ENCODE measurements at places on chromosomes 5 and 9.

DNA sequence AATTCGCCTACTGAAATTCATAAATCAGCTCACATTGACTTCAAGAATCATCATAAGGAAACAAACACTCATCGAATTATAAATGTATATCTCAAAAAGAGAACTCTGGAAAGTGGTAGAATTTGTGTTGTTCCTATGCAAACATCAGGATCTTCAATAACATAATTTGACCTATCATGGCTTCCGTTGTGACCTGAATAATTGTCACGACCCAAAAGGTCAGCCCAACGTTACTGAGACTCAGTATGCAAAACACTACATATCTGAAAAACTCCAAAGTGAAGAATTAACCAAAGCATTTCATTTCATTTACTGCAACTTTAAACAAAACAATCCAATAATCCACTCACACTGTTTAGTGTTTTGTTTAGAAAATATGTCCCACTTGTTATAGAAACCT is 1.2 kb downstream of the RAPGEF6 start:
- DNase-seq: no peak

GRCh38 chr9:21580636-21581378 is 98.7 kb upstream of the IFNE start:
- no peak for DNase-seq

GRCh38 chr5:35031276-35031675 is 16.5 kb downstream of the AGXT2 start:
- no peak for DNase-seq

- DNase-seq: no peak
Measured at GRCh38 chr9:126424511-126424910, 97.9 kb downstream of the MVB12B start.

DNA sequence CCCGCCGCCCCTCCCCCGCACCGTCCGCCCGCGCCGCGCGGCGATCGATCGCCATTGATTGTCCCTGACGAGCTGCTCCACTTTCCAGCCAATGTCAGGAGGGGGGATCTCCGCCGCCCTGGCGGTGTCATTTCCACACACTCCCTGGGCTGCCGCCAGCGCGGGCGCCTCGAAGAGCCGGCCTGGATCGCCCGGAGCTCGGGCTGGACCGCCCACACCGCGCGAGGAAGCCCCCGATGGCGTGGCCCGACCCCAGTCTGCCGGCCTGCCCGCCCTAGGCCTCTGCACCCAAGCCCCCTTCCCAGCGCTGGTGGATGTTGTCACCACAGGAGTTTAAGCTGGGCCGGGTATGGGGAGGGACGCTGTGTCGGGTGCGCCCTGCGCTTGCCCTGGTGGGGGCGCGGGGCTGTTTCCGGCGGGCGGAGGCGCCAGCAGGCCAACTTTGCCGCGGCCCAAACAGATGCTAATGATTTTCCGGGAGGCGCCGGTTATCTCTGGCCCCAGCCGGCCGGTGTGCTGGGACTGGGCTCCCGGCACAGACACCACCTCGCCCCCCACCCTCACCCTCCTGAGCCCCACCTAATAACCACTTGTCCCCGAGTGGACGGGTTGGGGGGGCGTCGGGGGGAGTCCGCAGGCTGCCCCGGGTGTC is 10.6 kb upstream of the CXXC5 start:
- DNase-seq: no peak

DNA sequence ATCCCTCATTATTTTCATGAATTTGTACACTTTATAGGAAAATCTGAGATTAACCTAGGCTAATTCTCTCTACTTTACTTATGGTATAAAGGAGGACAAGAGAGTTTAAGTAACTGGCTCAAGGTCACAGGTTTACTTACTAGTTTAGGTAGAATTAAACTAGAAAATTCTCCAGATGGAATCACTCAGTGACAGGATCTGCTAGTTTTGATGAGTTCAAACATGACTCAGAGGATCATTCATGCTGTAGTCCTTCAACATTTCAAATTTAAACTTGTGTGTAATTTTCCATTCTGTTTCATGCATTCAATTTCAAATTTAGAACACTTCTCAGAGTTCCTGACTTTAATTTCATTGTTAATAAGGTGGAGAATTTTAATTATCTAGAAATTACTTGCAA is 485.7 kb upstream of the TUSC1 start:
- no peak for DNase-seq

- peak; percentile 55 for DNase-seq
Measured at GRCh38 chr5:142065273-142065672, 43.3 kb upstream of the NDFIP1 start.

DNA sequence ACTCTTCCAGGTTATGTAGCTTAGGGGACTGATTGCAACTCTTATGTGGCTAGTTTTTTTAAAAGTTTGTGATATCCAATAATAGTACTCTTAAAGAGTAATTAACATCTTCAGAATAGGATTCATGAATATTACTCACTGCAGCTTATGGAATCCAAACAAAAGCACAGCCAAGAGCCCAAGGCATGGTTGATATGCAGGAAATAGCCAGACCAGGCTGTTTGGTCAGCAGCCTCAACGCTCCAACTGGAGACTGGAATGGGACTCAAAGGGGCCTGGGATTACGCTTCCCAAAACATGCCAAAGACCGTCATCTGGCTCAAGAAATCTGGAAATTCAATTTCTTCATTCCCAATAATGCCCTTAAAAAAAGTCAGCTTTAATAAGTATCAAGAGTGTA is 268.6 kb downstream of the SEC61B start:
- DNase-seq: no peak

- no peak for DNase-seq
Measured at GRCh38 chr9:126275386-126276001, 51.1 kb upstream of the MVB12B start.

GRCh38 chr5:140358738-140359310 is 1.2 kb upstream of the SLC4A9 start:
- no peak for DNase-seq

DNA sequence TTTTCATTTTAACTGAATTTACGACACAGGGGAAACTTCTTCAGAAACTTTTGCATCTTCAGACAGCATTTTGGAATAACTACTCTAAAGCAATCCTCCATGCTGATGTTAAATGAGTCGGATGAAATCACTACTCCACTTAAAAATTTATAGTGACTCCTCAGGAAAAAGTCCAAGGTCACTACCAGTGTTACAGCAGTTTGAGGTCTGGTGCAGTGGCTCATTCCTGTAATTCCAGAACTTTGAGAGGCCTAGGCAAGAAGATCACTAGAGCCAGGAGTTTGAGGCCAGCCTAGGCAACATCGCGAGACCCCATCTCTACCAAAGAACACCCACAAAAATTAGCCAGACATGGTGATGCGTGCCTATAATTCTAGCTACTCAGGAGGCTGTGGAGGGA is 5.9 kb upstream of the GAS1 start:
- DNase-seq: no peak

DNA sequence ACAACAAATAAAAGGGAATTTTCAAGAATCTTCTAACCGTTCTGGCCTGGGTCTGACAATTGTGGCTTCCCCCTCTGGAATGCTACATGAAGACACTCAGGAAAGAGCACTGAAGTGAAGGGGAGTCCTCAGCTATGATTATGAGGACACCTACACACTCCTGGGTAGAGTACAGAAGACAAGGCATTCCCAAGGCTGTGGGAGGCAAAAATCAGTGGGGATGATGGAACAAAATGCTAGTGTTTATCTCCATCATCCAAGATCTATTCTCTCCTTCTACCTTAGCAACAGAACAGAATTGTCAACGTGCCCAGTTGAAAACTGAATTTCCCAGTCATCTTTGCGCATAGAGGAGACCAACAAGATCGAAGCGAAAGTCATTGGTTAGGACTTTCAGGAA is 130.1 kb upstream of the LARP1 start:
- DNase-seq: no peak

DNA sequence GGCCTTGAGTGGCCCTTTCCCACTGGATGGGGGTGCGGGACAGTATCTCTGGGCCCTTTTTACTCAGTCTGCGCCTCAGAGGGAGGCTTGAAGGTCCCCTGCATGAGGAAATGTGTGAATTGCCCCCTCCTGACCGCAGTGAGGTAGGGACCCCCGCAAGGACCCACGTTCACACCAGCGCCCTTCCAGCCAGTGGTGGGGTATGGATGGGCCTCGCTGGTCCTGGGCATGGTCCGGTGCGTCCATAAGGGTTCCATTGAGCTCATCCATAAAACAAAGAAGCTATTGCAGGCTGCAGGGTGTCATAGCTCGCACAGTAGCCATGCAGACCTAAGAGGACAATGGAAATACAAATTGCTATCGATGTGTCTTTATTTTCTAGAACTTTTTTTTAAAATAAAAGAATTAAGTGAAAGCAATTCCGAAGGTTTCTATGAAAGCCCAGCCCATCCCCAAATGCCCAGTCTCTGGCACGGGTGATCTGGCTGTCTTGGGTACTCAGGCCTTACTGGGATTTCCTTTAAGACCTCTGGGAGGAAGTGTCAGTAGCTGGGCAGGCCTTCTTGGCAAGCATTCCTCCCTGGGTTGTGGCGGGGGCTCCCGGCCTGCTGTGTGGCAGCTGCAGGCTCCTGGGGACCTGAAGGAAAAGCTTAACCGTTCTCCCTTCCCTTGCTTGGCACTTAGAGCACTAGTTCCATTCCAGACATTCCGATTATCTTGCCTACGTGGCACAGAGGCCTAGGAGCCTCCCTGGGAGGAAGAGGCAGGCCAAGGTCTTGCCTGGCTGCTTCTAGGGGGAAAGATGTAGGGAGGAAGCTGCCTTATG is 1.5 kb upstream of the SEMA5A start:
- no peak for DNase-seq

DNA sequence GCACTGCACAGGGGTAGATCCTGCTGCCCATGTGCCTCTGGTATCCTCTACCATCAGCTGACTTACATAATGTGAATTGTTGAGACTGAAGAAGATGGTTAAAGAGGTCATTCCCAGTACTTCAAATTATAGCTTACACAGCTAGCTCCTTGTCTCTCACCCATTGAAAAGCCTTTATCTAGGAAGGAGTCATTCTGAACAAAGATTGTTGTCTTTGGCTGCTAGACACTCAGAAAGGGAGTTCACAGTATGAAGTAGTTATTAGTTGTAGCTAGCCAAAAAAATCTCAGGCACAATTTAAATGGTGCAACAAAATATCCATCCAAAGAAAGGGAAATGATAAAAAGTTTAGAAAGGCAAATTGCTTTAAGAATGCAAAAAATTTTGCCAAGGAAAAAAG is 102.0 kb upstream of the NREP start:
- DNase-seq: no peak

- no peak for DNase-seq
Measured at GRCh38 chr9:129857207-129857606, 21.9 kb downstream of the USP20 start.

DNA sequence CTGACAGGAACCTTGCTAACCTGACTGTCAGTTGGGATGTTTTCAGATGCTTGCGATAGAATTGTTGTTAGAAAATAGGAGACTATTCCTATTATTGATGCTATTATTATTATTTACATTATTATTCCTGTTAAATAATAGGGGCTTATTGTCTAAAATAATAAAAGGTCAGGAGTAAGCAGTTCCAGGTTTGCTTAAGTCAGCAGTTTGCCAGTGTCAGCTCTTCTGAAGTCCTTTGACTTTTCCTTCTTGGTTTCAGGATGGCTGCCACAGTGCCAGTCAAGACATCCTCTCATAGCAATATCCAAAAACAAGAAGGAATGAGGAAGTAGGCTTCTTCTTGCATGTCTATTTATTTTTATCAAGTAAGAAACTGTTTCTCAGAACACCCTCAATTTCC is 141.7 kb upstream of the MARCHF11 start:
- no peak for DNase-seq

GRCh38 chr5:151156507-151157420 is 815 bp downstream of the ANXA6 start:
- peak; percentile 21 for DNase-seq

GRCh38 chr9:112819635-112820496 is 69.3 kb downstream of the SNX30 start:
- peak; percentile 26 for DNase-seq

DNA sequence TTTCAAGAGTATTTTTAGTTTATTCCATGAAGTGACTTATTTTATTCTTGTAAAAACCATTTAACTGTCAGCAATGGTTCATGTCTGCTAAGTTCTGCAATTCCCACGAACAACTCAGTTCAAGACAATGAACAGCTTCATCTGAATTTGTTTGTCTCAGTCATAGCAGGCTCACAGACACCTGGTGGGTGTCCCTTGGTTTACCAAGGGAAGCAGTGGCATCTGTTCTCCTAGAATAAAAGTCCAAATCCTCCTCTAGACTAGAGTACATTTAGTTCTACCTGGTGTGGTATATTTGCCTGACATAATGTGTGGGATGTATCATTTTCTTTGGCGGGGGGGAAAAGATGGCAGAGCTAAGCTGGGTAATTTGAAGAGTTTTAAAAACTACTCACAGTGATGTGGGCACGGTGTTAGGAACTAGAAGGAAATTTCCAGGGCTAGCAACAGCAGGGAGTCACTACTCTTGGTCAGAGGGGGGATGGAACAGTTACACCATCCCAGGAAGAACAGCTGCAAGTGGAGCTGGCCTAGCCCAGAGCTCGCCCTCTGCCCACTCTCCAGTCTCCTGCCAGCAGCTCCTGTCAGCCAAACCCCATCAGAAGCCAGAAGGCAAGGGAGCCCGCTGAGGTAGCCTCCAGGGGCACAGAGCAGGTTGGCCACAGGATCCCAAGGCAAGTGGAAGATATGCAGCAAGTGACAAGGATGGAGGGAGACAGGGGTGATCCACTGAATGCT is 100.3 kb downstream of the PJA2 start:
- DNase-seq: no peak

DNA sequence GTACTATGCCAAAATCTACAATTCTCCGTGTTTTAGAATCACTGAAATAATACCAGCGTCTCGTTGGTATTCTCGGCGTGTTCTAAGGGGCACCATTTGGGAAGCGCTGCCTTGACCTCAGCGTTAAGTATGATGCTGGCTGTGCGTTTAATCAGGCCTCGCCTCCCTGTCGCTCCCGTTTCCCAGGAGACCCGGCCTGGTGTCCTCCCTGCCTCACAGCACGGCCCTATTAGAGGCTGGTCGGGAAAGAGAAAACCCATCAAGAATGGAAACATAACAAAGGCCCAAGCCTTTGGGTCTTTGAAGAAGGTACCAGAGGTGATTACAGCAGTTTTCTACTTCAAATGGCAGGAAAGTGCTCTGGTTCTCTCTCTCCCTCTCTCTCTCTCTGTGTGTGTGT is 30.0 kb downstream of the GFPT2 start:
- DNase-seq: no peak

- no peak for DNase-seq
Measured at GRCh38 chr5:35096932-35097331, 49.2 kb upstream of the AGXT2 start.

DNA sequence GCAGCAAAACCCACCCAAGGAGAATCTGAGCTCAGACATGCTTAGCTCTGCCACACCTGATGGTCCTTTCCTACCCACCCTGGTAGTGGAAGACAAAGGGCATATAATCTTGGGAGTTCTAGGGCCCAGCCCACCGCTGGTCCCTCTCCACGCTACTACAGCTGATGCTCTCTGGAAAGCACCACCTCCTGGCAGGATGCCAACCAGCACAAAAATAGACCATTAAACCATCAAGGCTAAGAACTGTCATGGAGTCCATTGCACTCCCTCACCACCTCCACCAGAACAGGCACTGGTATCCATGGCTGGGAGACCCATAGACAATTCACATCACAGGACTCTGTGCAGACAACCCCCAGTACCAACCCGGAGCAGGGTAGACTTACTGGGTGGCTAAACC is 111.0 kb upstream of the IL7R start:
- DNase-seq: no peak

- DNase-seq: no peak
Measured at GRCh38 chr9:121771418-121771817, 120.0 kb downstream of the DAB2IP start.

- no peak for DNase-seq
Measured at GRCh38 chr5:34624691-34625090, 31.4 kb upstream of the RAI14 start.
